ENCODE measurements at places on chromosomes 4 and X.
A peak's percentile ranks its signal among the peaks of the same experiment; 100 is the strongest.

DNA sequence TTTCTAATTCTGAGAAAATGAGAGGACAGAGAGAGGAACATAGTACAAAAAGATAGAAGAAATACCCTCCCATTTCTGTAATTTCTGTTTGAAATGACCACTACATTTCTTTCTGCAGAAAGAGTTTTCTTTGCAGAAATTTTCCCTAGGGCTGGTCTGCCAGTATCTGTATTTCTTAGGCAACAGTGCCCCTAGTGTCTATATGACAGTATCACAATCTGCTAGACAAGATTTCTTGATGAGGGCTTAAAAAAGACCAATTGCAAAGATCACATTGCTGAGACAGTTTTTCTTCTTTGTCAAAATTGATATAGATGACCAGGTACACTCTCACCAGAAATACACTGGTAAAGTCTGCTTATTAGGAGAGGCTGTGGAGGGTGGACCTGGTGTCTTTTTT, 81.0 kb upstream of the ZDHHC15 start:
- peak; percentile 8 for DNase-seq

GRCh38 chrX:25010784-25011588, 4.8 kb downstream of the ARX start:
- no peak for DNase-seq

- DNase-seq: no peak
These were observed 612.0 kb downstream of the PCDH18 start for GRCh38 chr4:136920092-136920881.

- DNase-seq: no peak
These were observed 246.2 kb downstream of the SCFD2 start for GRCh38 chr4:53119680-53120079.

GRCh38 chrX:145751943-145752342, 65.7 kb upstream of the SLITRK2 start:
- no peak for DNase-seq

- DNase-seq: no peak
These were observed 36.5 kb downstream of the MED14 start for GRCh38 chrX:40698851-40699250.

DNA sequence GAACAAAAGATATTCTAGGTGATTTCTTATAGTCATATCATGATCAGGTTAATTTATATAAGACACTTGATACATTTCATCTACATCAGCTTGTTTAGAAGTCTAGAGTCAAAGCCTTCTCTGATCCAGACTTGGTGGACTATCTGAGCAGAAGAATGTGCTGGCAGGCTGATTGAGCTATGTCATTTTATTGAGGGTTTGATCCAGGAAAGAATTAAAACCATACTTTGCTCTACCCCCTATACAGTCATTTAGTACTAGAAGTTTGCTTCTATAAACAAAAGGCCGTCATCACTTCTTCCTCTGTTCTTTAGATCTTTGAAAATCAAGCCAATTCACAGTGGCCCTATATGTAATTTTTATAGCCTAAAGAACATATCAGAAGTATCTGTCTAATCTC, 173.1 kb upstream of the PITX2 start:
- no peak for DNase-seq

GRCh38 chr4:185916683-185917082, 104.7 kb upstream of the SORBS2 start:
- no peak for DNase-seq

DNA sequence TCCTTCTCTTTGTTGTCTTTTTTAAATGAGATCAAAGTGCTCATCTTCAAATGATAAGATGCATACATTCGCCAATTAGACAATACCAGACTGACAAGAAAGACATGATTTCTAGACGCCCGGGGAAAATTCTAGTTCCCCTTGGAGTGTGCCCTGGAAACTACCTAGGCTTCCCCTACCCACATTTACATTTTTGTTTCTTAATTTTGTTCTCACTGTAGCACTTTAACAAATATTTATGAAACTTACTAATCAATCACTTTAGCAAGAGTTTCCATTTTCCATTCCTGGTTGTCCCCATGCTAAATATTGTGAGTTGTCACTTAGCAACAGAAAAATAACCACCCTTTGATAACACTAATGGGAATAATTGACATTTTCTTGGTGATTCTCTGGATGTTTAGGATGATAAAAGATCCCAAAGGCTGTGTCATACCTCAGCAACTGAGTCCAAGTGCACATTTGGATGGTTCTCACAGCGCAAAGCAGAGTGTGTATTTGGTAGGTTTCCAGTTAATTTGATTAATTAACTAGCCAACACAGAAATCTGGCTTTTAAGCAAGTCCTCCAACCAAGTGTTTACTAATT, 69.6 kb downstream of the FGFBP1 start:
- no peak for DNase-seq

DNA sequence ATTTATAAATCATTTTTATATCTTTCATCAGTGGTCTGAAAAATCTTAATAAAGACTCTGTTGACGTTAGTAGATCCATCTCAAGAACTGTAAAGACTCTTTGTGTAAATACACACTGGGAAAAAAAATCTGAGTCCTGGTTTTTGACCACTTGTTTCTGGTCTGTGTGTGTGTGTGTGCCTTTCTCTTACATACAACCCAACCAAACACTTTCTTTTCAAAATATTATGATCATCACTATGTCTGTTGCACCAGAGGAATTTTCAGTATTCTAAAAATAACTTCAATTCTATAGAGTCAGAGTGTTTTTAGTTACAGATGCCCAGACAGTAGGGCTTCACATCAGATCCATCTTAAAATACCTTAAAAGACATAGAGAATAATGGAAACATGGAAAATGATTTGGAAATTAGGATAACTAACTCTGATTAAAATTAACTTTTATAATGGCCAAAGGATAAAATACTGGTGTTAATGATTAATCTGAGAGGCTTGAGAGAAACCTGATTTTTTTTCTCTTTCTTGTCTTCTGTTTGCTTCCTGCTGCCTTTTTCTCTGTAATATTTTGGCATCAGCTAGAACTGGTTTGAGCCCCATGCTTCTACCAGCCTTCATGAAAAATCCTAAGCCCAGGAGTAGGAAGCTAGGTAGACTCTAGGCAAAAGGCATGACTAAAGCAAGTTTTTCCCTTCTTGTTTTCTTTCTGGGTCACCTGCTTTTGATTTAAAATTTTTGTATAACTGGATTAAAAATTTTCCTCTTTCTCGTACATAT, 99.7 kb downstream of the ATXN3L start:
- DNase-seq: no peak

DNA sequence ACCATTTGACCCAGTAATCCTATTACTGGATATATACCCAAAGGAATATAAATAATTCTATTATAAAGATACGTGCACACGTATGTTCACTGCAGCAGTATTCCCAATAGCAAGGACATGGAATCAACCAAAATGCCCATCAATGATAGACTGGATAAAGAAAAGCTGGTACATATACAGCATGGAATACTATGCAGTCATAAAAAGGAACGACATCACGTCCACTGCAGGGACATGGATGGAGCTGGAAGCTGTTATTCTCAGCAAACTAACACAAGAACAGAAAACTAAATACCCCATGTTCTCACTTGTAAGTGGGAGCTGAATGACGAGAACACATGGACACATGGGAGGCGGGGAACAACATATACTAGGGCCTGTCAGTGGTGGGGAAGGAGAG, 69.7 kb downstream of the PHF8 start:
- DNase-seq: no peak

- no peak for DNase-seq
These were observed 45.6 kb upstream of the CHRNA9 start for GRCh38 chr4:40289366-40290188.

DNA sequence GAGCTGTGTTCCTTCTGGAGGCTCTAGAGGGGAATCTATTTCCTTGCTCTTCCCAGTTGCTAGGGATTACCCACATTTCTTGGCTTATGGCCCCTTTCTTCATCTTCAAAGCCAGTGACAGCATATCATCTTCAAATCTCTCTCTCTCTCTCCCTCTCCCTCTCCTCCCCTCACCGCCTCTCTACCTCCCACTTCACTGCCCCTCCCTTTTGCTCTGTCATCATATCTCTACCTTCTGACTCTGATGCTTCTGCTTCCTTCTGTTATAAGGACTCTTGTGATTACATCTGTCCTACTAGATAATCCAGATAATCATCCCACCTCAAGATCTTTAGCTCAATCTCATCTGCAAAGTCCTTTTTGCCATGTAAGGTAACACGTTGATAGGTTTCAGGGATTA, 93.1 kb upstream of the TEX13D start:
- no peak for DNase-seq

DNA sequence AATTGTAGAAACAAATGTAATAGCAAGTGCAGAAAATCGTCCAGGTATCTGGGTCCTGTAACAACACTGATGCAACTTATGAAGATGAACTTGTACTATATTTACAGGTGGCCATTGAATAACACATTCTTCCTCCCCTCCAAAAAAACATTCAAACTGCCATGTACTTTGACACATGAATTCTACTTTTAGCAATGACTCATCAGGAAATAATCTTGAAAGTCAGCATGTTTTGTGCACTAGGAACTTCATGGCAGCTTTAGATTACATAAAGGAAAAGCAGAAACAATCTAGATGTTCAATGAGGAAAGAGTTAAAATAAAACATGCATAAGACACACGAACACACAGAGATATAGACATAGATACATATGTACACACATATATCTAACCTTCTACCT, 2.5 kb downstream of the PABPC1L2A start:
- no peak for DNase-seq

DNA sequence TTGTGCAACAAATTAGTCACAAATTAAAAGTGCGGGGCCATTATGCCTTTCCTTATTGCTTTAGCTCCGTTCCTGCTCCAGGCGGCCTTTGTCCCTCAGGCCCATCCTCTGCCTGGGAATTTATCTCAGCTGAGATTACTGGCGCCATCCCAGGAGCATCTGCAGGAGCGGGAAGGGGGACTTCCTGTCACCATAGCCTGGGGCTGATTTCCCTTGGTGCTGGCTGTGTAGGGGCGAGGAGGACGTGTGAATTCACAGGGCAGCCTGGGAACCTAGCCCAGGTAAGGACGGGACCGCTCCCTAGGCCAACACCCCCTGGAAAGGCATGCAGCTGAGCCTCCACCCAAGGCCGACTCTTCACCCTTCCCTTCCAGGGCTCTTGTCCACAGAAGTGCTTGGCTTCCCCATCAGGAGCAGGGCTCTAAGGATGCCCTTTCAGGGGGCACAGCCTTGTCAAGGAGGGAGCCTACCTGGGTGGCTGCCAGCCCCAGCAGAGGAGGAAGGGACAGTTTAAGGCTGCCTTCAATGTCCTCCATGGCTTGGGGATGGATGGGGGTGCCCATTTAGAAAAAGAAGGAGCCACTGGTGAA, 72.6 kb upstream of the NKX1-1 start:
- DNase-seq: no peak

DNA sequence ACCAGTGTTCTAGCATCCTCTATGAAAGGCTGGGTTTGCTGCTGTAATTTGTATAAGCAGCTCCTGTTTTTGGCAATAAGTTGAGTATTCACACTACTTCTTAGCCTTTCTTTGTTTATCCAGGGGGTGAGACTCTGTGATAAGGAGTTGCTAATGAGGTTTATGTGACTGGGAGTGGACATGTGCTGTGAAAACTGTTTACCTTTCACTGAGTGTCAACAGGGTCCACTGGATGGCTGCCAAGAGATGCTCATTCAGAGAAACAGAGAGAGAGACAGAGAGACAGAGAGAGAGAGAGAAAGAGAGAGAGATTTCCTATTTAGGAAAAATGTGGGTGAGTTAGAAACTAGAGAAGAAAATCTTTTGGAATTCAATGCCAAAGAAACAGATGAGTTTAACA, 233.9 kb downstream of the CHIC2 start:
- no peak for DNase-seq

- DNase-seq: no peak
These were observed 61.4 kb downstream of the FAM114A1 start for GRCh38 chr4:38928974-38929373.

DNA sequence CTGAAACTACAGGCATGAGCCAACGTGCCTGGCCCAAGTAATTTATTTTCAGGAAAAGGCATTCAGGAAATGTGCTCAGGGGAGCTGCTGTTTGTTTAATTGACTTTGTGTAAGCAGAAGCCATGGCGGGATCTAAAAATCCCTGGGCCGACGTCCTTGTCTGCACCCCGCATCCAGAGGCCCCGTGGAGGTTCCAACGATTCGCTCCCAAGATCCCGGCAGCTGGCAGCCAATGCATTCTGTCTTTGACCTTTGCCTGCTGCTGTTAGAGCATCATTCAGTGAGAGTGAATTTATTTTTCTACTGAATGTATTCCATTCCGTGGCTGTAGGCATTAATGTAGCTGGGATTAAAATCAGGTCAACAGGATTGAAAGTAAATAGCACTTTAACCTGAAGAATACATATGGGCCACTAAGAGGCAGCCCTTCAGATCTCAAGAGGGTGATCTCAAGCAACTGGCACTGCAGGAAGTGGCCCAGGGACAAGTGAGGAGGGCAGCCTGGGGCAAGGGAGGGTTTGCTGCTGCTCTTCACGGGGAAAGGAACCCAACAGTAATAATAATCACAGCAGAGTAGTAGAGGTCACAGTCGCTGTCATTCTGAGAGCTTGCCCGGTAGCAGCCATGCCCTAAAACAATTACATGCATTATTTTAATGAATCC, 75.2 kb downstream of the PSAPL1 start:
- peak; percentile 66 for DNase-seq

- DNase-seq: no peak
These were observed 12.4 kb downstream of the NPY5R start for GRCh38 chr4:163356104-163356503.

- no peak for DNase-seq
These were observed 41.0 kb downstream of the PCDH10 start for GRCh38 chr4:133190098-133190497.

GRCh38 chr4:97720869-97721432, 422.3 kb downstream of the STPG2 start:
- DNase-seq: no peak

GRCh38 chr4:72295966-72296557, 264.3 kb downstream of the NPFFR2 start:
- no peak for DNase-seq

DNA sequence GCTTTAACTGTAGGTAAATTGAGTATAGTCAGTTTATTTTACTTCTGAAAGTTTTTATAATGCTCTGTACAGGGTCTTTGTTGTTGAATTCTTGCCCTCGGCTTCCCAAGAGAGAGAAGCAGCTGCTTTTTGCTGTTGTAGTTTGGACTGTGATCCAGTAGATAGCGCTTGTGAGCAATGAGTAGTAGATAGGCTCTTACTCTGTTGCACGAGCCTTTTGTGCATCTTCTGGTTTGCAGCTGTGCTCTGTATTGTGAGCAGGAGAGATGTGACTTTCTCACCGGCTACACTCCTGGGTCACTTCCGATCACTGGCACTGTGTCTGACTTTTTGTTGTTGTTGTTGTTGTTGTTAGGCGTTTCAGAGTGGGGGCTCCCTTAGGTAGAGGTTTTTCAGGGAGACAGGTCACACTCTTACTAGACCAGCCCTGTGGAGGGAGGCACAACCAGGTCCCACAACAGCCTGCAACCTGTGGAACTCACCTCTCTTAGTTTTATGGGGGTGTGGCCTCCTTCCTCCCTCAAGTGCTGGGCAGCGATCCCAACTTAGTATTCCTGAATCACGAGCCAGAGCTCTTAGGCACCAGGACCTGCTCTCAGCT, 822.1 kb upstream of the GALNTL6 start:
- DNase-seq: no peak

DNA sequence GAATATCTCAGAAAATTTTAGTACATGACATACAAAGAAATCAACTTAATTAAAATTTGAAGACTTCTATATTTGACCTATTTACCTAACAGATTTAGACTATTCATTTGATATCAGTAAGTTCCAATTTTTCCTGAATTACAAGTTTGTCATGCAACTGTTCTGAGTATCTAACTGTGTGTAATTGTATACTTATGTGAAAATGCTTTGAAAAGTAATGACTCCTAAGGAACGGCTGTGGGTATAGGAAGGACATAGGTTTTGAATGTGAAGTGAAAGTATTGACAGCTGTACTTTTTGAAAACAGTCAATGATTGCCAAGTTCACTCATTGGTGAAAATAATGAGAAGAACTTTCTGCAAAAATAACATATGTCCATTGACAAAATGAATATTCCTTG, 2.9 kb downstream of the GRIA2 start:
- DNase-seq: no peak
